ENCODE measurements at places on chromosomes 7 and 10.

DNA sequence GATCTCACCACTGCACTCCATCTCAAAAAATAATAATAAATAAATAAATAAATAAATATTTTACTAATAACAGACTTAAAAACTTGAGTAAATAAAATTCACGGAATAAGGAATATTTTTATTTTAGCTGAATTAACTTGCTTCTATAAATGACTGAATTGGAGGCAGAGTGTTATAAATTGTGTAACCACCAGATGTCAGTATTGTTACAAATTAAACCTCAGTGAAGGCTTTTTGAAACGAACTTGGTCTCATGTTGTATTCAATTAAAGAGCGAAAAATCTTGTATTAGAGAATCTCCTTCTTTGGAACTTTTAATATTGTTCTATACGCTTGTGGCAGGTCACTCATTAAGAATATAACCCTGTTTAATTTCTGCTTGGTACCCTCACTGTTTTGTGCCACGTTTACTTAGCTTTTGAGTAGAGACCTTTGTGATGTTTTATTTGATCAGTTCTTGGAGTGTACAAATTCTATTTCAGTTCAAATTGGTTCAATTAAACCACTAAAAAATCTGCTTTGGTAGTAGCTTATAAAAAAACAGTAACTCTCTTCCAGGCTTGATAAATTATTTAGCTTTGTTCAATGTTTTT lies 45.6 kb upstream of the SCIN start:
- no peak for DNase-seq

GRCh38 chr7:151087245-151088018 lies 1.2 kb downstream of the AGAP3 start:
- peak; percentile 58 for DNase-seq

GRCh38 chr7:158816271-158816670 lies 13.0 kb downstream of the ESYT2 start:
- no peak for DNase-seq

DNA sequence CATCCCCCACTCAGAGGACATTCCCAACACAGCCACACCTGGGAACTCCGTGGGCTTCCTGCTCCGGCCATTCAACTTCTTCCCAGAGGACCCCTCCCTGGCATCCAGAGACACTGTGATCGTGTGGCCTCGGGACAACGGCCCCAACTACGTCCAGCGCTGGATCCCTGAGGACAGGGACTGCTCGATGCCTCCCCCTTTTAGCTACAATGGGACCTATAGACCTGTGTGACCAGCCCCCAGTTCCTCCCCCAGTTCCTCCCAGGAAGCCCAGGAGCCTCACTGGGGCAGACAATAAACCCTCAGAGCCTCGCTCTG lies 8.6 kb downstream of the AOC1 start:
- peak; percentile 2 for DNase-seq

DNA sequence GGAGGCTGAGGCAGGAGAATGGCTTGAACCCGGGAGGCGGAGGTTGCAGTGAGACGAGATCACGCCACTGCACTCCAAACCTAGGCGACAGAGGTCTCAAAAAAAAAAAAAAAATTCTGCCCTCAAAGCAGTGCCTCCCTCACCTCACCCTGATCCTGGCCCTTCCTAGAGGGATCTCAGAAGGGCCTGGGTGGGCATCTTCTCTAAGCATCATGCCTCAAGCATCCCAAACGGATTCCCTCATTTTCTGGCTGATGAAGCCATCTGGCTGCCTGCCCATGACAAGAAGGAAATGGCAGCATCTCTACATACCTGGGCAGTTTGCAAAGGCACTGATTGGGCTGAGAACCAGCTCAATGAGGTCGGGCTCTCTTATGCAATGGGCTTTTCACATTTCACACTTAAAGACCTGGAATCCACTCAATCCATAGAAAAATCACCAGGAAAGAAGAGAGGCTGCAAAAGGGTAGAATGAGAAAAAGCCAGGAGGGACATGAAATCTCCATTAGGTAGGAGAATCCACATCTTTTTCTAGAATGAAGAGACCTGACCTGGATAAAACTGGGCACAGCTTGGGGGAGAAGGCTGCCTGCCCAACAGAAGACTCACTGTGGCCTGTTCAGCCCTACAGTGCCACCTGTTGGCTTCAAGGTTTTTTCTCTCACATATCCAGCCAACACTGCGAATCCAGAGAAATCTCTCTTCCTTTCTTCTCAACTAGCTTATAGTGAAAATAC lies 48.1 kb downstream of the PDLIM1 start:
- DNase-seq: no peak

DNA sequence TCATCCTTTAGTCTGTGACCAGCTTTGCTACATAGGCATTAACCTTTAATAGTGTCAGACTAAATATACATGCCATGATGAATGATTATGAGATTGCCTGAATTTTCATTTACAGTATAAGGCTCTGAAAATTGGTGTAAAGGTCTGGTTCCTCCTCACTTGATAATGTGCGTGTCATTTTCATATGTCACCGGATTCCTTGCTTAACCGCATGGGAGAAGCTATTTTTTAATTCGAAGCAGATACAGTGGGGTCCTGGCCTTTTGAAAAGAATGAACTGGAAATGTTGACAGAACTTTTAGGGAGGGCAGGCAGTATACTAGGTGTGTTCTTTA lies 192.4 kb upstream of the SH2B2 start:
- no peak for DNase-seq

DNA sequence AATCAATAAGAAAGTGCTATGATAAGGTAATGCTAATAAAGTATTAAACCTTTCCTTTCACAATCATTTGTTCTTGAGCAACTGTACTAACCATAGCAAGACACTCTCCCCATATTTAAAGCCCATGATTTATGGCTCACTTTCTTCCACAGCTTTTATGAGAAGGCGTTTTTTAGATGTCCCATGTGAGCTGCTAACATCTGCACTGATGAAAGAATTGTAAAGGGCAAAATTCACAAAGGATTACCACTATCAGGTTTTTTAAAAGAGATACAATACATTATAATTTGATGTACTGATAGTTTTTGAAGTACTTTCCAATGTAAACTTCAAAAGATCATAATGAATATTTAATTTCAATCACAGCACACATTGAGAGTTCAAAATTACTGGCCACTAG lies 75.7 kb downstream of the RNLS start:
- no peak for DNase-seq

- DNase-seq: no peak
Observed at GRCh38 chr10:111085690-111086353, 9.0 kb downstream of the ADRA2A start.

GRCh38 chr10:78844960-78845607 lies 223.7 kb upstream of the ZMIZ1 start:
- DNase-seq: no peak

Data from activated T-cell treated with anti-CD3 and anti-CD28 coated beads, Interleukin-2, amount 50 U/mL, for 48 hours (primary cell).